ENCODE measurements at places on chromosomes 7 and 10. TPM values are rescaled to one million over a fixed set of nuclear protein-coding genes. Genes with fewer than 3 reads are reported as not detected.

Gene TMEM196
- not detected for total RNA-seq

Gene HTR5A
- not detected for total RNA-seq

Gene SPDYE3
- total RNA-seq = not detected

Gene C10orf143
- total RNA-seq = 0.89 TPM

Gene TYSND1
- total RNA-seq = 17.2 TPM

Gene GPR15LG
- not detected for total RNA-seq

Gene CCDC146
- 0.58 TPM for total RNA-seq

Gene DNAH11
- 0.05 TPM for total RNA-seq

Gene LRWD1
- 39.8 TPM for total RNA-seq

Gene INA
- 26.7 TPM for total RNA-seq

Gene SMKR1
- total RNA-seq = 7.1 TPM

Gene SPDYE5
- total RNA-seq = not detected

Gene ATG9B
- total RNA-seq = 0.80 TPM

Gene PIP
- total RNA-seq = not detected

Gene NEUROD6
- not detected for total RNA-seq

Gene WDFY4
- not detected for total RNA-seq

Gene C10orf88
- total RNA-seq = 8.7 TPM

Gene WDR86
- 0.17 TPM for total RNA-seq

Gene EIF5AL1
- 3.8 TPM for total RNA-seq

Gene SPDYE9
- total RNA-seq = not detected

Gene FKBP6
- total RNA-seq = not detected

Gene OR9A2
- not detected for total RNA-seq

Gene NODAL
- total RNA-seq = not detected

Gene HYAL4
- total RNA-seq = 0.08 TPM

Gene AKR1C1
- total RNA-seq = 597 TPM

Gene INHBA
- 0.50 TPM for total RNA-seq

Gene TMEM254
- 23.0 TPM for total RNA-seq

Gene OR2A42
- total RNA-seq = not detected

Gene LRRC61
- total RNA-seq = 0.07 TPM

Gene ADAM22
- total RNA-seq = 0.14 TPM

Gene CLCN1
- not detected for total RNA-seq

All from A549 treated with CpdA at 1 μM for 4 hours (cell line).